ENCODE measurements at places on chromosomes 4 and X.

DNA sequence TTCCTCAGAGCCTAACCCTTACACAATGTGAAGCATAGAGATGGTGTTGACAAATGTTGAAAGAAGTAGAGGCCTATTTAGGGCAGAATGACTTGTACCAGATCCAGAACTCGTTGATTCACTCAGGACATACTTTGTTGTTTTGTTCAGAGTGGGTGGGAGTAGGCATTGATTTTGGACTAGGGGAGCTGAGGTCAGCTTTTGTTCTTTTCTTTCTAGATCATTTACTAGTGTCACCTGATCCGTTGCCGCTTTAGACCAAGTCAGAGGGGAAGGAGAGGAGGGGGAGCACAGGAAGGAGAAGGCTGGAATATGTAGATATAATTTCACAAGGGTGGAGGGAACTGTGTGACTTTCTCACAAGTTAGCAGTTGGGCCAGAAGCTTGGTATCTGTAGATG lies 282.4 kb upstream of the GPC4 start:
- no peak for DNase-seq

DNA sequence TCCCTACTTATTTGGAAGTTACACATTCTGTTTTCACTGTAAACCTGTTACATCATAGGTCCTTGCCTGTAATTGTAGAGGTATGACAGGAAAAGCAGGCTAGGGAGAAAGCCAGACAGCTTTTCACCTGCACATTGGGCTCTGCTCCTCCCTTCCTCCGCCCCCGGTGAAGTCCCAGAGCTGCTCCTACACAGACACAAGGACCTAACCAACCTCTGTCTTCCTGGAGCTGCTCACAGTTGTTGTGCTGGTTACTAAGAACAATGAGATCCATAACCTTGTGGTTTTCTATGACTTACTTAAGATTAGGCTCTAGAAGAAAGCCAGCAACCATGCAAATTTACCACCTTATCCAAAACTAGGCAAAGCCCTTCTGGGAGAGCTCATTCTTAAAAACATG lies 40.0 kb downstream of the MOSPD2 start:
- DNase-seq: no peak

- no peak for DNase-seq
Observed at GRCh38 chr4:24551492-24552289, 32.7 kb downstream of the DHX15 start.

DNA sequence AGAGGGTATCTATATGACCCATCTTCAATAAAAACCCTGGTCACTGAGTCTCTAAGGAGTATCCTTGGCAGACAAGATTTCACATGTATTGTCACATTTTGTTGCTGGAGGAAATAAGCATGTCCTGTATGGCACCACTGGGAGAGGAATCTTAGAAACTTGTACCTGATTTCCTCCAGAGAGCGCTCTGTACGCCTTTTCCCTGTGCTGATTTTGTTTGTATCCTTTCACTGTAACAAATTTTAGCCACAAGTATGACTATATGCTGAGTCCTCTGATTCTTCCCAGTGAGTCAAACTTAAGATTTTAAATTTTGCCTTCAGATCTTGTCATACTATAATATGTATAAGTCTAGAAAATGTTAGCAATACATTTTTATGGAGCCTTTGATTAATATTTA lies 102.8 kb downstream of the ITIH6 start:
- DNase-seq: no peak

- no peak for DNase-seq
Observed at GRCh38 chr4:69714086-69714485, 46.3 kb downstream of the SULT1B1 start.

GRCh38 chr4:150962245-150962644 lies 52.8 kb downstream of the LRBA start:
- no peak for DNase-seq

DNA sequence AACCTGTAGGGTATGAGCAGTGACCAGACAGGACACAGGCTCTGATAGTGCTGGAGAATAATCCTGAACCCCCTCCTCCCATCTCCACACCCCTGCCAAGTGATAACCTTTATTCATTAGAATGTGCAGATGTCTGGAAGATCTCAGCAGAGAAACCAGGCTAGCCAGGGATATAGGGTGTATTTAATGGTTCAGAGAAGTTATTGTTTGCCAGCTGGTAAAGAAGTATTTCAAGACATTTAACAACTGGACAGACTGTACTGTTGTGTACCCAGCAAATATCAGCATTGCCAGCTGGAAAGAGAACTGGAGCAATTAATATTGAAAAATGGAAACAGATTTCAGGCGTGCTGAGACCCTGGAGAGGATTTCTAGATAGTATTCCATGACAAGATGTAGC lies 94.5 kb downstream of the RASGEF1B start:
- no peak for DNase-seq

GRCh38 chr4:6965329-6965728 lies 55.7 kb downstream of the TBC1D14 start:
- no peak for DNase-seq

DNA sequence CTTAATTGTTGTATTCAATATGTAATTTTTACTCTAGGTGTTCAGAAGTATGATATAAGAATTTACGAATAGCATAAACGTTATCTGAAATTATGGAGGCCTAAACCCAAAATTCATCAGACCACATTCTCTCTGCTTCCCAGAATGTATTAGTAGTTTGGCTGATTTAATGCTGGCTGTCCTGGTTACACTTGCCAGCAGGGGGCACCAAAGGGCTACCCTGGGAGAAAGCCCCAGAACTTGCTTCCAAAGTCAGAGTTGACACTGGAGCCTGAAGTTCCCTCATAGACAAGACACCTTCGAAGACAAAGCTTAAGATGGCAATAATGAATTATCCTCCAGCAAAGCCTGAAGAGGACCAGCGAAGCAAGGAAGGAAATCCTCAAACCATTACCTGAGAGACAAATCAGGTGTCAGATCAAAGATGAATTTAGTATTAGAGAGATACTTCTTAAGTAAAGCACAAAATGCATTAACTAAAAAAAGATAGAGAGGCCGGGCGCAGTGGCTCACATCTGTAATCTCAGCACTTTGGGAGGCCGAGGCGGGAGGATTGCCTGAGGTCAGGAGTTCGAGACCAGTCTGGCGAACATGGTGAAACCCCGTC lies 11.3 kb upstream of the ANOS1 start:
- peak; percentile 49 for DNase-seq

GRCh38 chrX:47772764-47773163 lies 63.9 kb upstream of the ZNF81 start:
- DNase-seq: no peak

DNA sequence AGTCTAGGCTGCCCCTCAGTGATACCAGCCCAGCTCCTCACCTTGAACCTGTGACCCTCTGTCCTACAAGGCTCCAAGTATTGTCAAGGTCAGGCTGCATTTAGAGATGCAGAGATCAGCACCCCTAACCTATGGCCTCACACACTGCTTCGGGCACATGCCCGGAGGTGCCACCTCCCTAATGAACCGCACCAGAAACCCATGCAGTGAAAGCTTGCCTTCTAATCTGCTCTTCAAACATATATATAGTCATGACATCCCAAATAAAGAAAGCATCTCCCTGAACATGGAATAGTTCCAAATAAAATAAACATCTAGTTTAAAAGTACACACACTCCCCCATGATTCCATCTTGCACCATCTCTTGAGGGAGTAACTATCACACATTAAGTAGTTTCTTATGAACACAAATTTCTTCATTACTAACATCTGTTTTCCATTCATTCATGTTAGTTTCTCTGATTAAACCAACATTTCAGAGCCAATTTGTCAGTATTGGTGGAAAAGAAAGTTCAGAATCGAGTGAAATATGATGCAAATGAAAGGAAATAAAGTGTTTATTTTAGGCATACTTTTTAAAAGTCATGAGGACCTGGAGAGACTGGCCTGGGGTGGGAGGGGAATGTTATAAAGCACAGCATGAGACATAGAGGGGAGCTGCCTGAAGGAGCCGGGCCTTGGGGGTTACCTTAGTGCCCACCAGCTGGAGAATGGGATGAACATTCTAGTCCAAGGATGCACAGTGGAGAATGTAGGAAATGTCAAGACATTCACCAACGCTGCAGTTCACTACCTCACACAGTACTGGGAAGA lies 19.2 kb downstream of the CC2D2A start:
- no peak for DNase-seq

GRCh38 chrX:20067709-20068561 lies 48.8 kb downstream of the MAP7D2 start:
- DNase-seq: no peak

DNA sequence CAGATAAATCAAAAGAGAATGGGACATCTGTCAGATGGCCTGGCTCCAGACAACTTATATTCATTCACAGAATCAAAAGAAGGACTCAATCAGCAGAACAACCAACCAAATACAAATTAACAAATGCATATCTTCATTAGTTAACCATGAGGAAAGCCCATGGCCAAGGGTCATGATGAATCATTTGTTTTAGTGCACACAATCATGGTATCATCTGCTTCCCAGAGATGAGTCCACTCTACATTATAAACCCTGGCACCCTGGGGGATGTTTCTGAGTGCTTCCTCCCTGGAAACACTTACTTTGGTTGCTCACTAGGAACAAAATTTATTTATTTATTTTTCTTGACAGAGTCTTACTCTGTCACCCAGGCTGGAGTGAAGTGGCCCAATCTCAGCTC lies 453.3 kb upstream of the HS3ST1 start:
- DNase-seq: no peak

DNA sequence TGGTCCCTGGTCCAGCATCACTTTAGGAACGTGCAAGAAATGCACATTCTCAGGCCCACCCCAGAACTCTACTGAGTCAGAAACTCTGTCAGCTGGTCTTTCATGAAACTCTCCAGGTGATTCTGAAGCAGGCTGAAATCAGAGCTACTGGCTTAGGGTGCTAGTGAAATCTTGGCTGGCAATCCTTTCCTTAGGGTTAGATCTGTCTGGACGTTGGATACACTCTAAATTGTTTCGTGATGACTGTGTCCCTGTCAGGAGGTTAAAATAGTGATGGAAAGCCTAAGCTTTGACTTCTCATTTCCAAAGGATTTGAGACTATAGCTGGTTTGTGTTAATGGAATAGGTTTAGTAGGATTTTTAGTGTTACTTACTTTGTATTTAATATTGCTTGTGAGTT lies 99.1 kb downstream of the ARHGAP10 start:
- DNase-seq: no peak

All from central memory CD4-positive, alpha-beta T cell (primary cell).